Stimulated activated CD8-positive, alpha-beta memory T cell treated with anti-CD3 and anti-CD28 coated beads, Interleukin-15, amount 100 ng/mL, for 24 hours (primary cell): ENCODE measurements at places on chromosomes 16 and 17.

DNA sequence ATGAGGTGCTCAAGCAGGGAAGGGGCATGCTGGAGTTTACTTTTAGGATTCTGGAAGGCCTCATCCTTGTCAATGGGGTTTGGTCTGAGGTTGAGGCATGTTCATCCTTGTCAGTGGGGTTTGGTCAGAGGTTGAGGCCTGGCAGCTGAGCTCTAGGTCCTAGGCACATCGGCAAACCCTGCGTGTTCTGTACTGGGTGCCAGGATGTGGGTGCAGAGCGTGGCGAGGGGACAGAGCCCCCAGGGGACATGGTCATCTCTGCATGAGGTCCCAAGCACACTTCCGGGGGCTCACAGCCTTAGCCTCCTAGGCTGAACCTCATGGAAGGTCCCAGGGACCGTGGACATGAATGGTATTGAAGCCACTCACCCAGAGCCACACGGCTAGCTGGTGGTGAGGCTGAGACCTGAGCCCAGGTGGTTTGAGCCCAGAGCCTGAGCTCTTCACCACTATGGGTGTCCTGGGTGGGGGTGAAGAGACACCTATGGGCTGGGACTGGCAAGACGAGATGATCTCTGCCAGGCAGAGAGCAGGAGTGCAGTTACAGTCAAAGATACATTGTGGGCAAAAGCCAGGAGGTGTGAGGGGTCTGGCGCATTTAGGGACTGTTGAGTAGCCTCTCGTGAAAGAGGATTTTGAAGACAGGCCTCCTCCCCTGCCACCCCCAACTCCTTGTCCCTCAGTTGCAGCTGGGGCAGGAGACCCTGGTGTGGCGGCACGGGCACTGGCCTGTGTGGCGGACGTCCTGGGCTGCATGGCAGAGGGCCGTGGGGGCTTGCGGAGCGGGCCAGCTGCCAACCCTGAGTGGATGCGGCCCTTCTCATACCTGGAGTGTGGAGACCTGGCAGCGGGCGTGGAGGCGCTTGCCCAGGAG is 19.3 kb downstream of the FCSK start:
- no peak for DNase-seq

GRCh38 chr17:19549746-19550623 is 16.3 kb downstream of the SLC47A1 start:
- no peak for DNase-seq

GRCh38 chr17:57895382-57896060 is 45.7 kb upstream of the MRPS23 start:
- no peak for DNase-seq

- DNase-seq: no peak
These were observed 44.9 kb downstream of the MBTD1 start for GRCh38 chr17:51214920-51215319.

DNA sequence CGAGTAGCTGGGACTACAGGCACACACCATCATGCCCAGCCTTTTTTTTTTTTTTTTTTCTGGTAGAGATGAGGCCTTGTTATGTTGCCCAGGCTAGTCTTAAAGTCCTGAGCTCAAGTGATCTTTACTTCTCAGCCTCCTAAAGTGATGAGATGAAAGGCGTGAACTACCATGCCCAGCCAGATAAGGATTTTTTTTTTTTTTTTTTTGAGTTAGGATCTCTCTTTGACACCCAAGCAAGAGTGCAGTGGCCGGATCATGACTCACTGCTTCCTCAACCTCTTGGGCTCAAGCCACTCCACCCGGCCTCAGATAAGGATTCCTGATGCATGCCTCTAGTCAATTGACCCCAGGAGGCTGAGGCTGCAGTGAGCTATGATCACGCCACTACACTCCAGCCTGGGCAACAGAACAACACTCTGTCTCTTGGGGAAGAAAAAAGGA is 11.2 kb upstream of the PLEKHG4 start:
- no peak for DNase-seq

DNA sequence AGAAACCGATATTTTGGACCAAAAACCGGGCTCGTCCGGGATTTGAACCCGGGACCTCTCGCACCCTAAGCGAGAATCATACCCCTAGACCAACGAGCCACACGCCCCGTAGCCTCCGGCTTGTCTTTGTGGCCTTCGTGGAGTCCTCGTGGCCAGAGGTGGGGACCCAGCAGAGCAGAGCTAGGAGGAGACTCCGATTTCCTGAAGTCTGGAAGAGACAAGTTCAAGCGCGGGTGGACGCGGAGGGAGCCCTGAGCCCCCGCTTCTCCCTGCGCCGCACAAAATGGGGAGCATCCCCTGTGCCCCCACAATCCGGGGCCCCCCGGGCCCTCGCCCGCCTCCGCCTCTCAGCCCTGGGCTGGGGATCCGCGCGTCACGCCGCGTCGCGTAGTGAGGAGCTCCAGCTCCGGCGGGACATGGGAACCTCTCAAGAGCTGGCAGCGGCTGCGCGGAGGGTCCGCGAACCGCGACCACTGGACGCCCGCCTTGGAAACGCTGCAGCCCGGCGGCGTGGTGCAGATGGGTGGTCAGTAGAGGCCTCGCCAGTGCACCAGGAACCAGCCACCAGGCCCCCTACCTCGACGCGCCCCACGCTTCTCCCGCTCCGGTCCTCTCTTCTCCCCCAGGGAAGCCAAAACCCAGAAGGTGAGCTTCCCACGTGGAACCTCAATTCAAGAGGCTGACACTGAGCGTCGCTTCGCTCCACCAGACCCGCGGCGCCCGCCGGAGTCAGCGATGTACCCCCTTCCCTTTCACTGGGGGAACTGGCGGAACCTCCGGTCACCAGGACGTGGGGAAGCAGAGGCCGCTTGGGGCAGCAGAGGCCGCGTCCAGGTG is 5.2 kb upstream of the OR1F1 start:
- DNase-seq: peak; percentile 71

- no peak for DNase-seq
These were observed 87.0 kb downstream of the BMERB1 start for GRCh38 chr16:15521390-15521757.

DNA sequence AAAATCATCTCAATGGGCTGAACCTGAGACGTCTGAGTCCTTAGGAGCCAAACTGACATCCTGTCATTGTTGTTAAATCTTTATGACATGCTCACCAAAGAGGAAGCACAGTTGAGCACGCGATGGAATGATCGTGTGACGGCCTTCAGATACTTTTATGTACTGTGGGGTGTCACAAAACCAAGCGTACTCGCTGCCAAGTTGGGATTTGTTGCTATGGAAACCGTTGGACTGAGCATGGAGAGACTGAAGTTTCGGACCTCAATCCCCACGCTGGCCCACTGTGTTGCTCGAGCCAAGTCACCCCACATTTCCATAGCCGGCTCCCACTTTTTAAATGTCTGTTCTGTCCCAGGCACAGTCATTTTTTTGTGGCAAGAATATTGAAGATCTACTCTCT is 222.8 kb upstream of the SDK2 start:
- DNase-seq: no peak

DNA sequence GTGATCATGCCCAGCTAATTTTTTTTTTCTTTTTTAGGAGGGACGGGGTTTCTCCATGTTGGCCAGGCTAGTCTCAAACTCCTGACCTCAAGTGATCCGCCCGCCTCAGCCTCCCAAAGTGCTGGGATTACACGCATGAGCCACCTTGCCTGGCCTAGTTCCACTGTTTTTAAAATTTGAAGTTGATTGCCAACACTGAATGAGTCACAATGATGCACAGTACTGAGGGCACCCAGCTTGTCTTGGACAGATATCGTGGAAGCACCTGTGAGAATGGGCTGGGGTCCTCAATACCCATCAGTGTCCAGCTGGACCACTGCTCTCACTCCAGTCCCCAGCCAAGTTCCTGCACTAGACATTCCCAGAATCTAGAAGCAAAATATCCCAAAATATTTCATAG is 2.5 kb downstream of the KNOP1 start:
- no peak for DNase-seq

DNA sequence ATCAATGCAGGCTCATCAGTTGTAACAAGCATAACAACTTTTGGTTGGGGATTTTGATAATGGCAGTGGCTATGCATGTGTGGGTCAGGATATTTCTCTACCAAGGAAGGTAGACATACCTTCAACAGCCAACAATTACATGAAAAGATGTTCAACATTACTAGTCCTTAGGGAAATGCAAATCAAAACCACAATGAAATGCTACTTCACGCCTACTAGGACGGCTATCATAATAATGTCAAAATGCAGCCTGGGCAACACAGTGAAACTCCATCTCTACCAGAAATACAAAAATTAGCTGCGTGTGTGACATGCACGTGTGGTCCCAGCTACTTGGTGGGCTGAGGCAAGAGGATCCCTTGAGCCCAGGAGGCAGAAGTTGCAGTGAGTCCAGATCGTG is 7.3 kb upstream of the SLC5A10 start:
- no peak for DNase-seq

DNA sequence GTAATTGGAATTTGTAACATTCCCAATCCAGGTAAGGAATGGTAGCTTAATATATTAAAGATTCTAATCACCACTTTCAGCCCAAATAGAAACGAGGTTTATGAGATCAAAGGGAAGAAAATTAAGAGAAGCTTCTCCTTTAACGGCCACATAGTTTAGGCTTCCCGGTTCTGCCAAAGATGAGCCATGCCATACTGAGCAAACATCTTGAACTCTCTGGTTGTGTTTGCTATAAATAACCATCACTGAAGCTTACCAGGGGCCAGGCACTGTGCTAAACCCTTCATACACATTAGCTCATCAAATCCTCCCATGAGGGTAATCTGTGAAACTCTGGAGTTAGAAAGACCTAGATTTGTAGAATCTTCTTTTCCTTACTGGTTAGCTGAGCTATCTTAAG is 2.8 kb downstream of the MYH11 start:
- DNase-seq: no peak

GRCh38 chr17:82334204-82334621 is 647 bp upstream of the SECTM1 start:
- DNase-seq: no peak

DNA sequence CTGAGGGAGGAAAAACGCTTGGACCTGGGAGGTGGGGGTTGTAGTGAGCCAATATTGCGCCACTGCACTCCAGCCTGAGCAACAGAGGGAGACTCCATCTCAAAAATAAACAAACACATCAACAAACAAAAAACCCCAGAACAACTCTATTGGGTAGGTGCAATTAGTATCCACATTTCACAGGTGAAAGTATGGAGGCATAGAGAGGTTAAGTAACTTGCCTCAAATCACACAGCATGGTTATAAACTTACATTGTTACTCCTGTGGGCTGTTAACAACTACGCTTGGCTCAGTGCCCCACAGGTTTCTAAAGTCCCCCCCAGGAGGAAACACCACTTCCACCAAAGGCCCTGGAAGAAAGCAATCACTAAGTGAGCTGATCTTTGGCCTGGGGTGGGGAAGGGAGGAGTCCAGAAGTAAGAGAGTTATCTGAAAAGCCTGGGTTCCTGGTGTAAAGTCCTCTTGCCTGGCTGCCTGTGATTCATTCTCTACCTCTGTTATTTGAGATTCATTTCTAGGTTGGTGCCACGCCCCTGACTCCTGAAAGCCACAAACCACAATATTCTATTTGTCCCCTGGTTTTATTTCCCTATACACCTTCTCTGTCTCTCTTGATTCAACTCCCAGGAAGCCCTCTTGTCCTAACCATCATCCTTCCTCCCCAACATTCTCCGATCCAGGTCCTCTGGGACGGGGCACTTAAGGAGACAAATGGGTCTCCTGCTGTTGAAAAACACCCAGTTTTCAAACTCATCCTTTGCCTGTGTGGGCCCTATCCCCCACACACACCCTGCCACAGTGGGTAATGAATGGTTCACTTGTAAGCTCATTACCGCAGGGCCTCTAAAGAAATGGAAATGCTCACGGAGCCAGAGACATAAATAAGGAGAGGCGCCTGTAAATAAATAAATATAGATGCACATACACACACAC is 195.4 kb downstream of the XYLT1 start:
- no peak for DNase-seq

DNA sequence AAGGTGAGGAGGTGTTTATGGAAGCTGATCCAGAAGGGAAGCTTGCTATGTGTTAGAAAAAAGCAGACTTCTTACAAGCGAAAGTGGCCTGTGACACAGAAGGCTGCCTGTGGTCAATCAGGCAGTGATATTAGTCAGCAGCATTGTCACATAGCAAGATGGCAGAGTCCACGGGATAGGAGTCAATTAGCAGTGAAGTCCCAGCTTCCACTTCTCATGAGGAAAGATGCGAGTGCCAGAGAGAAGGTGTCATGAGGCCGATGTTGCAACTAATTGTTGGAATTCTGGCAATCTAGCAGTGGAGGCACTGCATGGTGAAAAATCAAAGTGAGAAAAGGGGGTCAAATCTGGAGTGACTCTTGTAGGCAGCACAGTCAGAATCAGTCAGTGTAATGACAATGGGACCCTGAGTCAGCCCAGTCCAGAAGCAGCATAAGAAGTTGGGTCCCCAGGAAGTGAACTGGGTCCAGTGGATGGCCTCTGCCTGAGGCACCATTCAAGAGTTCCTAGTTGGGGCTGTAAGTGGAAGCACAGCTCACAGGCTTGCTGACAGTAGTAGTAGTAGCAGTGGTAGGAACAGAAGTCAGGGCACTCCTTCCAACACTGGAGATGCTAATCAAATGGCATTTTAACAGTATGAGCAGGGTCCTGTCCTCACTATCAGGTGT is 85.1 kb downstream of the TNFRSF13B start:
- no peak for DNase-seq

GRCh38 chr17:39952680-39953470 is 9.9 kb upstream of the GSDMA start:
- peak; percentile 77 for DNase-seq

DNA sequence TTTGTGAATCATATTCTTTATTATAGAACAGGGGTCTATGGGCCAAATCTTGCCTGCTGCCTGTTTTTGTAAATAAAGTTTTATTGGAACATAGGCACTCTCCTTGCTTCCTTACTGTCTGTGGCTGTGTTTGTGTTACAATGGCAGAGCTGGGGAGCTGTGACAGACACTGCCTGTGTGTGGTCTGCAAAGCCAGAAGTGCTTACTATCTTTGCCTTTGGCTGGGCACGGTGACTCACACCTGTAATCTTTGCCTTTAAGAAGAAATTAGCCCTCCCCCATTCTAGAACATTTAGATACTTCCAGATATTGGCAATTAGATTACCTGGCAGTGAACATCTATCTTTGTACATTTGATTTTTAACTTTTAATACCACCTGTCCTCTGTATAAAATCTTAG is 308.3 kb downstream of the FOXL1 start:
- no peak for DNase-seq

DNA sequence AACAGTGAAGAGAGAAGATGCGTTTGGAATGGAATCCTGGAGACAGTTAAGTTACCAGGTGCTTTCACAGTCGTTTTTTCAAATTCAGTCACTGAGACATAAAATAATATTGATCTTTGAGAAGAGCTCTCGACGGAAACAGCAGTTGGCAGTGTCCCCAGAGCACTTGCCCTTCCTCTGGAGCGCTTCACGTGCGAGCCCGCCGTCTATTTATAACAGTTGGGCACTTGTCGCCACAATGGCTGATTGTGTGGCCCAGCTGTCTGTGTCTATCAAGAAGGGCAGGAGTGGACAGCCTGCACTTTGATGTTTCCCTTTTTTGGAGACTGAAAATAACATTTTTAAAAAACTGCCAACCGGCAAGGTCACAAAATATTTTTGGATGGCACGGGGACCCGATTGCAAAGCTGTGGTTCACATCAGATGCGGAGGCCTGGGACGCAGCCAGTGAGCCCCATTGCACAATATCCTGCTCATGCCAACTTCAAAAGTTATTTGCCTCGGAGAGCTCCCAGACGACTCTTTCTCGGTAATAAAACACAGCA is 62.9 kb downstream of the ADCY9 start:
- no peak for DNase-seq
